ENCODE measurements at places on chromosomes 3 and 15. TPM values are rescaled to one million over a fixed set of nuclear protein-coding genes. Genes with fewer than 3 reads are reported as not detected.

DNA sequence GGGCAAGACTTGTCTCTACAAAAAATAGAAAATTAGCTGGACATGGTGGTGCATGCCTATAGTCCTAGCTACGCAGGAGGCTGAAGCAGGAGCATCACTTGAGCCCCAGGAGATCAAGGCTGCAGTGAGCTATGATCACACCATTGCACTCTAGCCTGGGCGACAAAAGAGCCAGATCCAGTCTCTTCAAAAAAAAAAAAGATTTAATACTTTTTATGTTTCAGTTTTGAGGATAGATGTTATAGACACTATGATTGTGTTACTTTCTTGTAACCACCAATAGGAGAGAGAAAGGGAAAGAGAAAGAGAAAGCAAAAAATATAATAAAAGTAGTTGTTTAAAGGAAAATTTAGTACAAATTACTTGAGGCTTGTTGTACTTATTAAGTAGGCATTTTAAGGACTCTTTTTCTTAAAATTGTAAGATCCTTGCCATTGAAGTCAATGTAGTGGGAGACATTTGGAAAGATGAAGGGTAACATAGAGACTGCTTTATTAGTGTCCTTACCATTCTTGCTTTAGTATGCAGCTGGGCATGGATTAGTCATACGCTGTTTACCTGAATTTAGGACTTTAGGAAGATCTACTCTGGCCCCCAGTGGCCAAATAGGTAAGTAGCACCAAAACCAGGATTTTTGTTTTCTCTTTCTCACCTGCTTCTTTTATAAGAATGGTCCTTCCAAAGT is 35.1 kb upstream of the ZDHHC23 start:
- DNase-seq, result no peak

GRCh38 chr3:112734736-112735350 is 93.9 kb upstream of the CCDC80 start:
- no peak for DNase-seq

DNA sequence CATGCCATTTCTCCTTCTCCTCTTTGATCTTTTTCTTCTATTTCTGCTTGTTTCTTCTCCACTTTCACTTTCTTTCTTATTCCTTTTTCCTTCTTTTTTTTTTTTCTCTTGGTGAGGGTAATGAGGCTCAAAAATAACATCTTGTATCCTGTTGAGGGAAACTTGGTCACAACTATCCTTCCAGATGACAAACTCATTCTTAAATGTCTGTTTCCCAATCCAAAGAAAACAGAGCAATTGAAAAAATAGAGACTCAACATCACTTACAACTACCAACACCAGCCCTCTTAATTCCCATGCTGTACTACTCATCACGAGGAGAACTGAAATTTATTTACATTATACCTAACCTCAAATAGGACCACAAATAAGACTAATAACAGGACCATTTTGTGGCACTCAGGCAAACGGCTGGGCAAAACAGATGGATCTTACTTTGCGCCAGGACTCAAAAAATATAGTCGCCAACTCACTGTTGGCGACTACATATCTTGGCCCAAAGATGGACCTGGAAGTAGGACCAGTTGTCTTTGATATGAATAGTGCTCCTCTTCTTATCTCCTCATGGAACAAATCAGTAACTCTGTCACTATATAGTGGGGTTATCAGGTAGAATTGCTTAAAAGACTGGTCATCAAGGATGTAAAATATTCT is 343.9 kb downstream of the ZBTB20 start:
- no peak for DNase-seq

DNA sequence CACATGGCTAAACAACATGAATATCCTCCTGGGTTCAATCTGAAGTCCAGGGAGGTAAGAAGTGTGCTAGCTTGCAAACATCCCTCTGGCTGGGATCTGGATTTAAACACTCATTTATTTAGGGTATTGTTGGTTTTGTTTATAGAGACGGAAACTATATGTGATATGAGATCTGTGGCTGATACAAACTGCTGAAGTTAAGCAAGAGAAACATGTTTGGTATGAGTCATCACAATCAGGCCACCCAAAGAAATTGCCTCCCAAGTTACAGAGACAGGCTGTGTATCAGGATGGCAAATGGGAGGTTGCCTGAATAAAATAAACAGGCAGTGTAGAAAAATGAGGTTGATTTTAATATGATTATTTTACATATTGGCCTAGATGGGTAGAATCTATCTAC is 562.1 kb downstream of the IGSF11 start:
- DNase-seq, result no peak

The NTRK3 gene
- total RNA-seq, result 5.1 TPM

DNA sequence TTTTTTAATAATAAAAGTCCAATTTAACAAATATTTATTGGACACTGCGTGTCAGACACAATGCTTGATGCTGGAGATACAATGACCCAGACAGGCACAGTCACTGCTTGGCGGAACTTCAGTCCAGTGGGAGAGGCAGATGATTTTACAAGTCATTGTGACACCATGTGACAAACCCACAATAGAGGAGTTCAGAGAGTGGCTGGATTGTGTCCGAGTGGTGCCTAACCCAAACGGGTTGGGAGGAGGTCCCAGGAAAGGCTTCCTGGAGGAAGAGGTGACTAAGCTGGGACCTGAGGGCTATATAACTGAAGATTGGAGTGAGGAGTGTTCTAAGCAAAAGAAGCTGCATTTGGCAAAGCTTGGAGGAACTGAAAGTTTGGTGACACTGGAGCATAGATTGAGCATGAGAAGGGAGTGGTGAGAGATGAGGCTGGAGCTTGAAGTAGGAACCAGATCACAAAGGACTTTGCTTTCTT is 41.4 kb downstream of the CRTC3 start:
- no peak for DNase-seq

DNA sequence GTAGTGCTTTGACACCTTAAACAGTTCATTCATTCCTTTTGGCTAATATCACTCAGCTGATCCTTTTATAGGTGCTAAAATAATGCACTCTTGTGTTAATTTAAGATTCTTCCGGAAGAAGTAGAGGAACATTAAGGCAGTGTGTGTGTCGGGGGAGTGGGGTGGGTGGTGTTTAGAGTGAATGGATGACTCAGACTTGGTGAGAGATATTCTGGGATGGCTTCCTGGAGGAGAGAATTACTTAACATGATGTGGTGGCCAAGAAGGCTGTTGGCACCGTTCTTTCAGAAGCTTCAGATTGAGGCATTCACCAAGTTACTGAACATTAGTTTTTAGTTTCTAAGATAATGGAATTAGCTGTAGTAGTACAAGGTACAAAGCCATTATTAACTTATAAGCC is 125.6 kb upstream of the ROPN1 start:
- DNase-seq, result no peak

The ASB14 gene
- 9.0 TPM for total RNA-seq

DNA sequence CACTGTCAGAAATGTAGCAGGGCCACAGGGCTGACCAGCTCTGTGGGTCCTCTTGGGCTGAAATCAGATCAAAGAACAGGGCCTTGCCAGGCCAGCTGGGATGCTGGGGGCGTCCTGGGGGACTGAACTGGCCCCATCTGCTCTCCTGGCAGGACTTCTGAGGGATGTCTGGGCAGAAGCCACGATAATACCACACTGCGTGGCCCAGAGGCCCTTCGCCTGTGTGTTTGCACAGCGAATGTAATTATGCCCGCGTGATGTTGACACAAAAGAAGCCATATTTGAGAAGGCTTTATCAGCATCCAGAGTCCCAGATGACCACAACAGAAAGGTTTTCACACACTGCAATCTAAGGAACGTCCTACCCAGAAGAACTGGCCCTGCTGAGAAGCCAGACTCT is 174.0 kb downstream of the RAB11A start:
- no peak for DNase-seq

The GP5 gene
- not detected for total RNA-seq

The FMN1 gene
- total RNA-seq, result 3.3 TPM

GRCh38 chr3:70658513-70659310 is 346.3 kb upstream of the MDFIC2 start:
- no peak for DNase-seq

The GASK1A gene
- 0.92 TPM for total RNA-seq

The NME9 gene
- not detected for total RNA-seq

The IL17RB gene
- 3.2 TPM for total RNA-seq

DNA sequence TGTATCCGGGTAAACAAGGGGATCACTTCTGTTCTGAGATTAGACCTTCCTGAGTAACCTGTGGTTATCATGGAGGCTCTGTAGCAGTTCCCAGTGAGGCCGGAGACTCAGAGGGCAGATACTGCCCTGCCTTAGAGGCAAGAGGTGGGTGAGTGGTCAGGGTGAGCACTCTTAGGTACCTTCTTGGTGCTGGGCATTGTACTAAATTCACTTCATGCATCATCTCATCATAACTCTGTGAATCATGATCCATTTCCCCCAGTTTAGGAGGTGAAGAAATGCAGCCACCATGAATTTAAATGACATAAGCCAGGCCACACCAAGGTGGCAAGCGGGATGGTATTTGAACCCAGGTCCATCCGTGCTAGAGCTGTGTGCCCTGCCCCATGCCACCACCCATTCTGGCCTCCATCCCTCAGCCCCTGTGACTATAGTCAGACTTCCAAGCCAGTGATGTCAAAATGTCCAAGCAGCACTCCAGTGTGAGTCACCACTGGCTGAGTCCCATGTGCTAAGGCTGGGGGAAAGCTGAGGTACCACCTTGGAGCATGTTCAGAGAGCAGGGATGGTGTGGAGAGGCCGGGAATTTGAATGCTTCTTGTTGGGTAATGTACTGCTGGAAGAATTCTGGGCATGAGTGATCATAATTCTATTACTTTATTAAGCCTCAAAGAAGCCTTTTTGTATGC is 88.8 kb downstream of the EPHB1 start:
- DNase-seq, result no peak

DNA sequence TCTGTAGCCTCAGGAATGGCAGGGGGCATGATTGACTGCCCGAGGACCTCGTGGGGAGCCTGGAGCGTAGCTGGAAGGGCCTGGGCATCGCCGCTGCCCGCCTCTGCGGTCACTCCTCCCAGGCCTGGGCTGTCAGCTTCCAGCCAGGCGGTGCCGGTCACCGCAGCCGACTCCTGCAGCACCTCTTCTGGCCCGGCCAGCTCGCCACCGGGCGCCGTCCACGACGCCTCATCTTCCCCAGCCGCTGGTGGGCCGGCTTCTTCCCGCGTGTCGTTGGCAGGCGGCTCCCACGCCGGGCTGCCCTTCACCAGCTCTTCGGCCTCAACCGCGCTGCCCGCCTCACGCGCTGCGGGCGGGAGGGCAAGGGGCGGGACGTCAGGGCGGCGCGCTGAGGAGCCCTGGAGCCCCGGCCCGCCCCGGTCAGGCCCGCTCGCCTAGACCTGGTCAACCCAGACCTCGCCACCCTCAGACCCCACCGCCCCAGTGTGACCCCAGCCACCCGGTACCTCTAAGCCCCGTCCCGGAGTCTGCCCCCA is 1.0 kb downstream of the CSPG5 start:
- no peak for DNase-seq

The AGTR1 gene
- total RNA-seq, result 2.2 TPM

The CTXN2 gene
- not detected for total RNA-seq

- no peak for DNase-seq
Observed at GRCh38 chr15:65088643-65089021, 12.1 kb downstream of the KBTBD13 start.

The CELSR3 gene
- total RNA-seq, result 0.38 TPM

The KY gene
- 16.7 TPM for total RNA-seq

Measured in Right ventricle myocardium inferior (tissue), 1 donor.